Epithelial cell of esophagus (primary cell): ENCODE measurements at places on chromosomes 6 and 20.
A peak's percentile ranks its signal among the peaks of the same experiment; 100 is the strongest.

GRCh38 chr6:21381331-21381963 is 212.1 kb upstream of the SOX4 start:
- DNase-seq, result peak; percentile 74

DNA sequence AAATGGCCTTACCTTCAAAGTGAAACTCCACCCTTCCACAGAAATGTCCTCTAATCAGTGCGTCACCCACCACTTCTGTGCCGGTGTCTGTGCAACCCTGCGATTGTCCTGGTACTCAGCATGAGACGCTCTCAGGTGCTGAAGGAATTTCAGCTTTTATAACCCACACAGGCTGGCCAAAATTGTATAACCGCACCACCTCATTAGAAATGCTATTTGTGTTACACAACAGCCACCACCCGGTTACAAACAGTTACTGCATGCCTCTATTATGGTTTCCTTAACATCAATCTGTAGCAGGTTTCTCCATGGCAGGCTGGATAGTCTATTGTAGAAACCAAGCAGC is 51.5 kb downstream of the SLC23A2 start:
- DNase-seq, result peak; percentile 48

- DNase-seq, result no peak
These were observed 215.6 kb upstream of the NRSN1 start for GRCh38 chr6:23910420-23910819.

- DNase-seq, result no peak
These were observed 106.3 kb downstream of the RFX6 start for GRCh38 chr6:116983375-116983774.

DNA sequence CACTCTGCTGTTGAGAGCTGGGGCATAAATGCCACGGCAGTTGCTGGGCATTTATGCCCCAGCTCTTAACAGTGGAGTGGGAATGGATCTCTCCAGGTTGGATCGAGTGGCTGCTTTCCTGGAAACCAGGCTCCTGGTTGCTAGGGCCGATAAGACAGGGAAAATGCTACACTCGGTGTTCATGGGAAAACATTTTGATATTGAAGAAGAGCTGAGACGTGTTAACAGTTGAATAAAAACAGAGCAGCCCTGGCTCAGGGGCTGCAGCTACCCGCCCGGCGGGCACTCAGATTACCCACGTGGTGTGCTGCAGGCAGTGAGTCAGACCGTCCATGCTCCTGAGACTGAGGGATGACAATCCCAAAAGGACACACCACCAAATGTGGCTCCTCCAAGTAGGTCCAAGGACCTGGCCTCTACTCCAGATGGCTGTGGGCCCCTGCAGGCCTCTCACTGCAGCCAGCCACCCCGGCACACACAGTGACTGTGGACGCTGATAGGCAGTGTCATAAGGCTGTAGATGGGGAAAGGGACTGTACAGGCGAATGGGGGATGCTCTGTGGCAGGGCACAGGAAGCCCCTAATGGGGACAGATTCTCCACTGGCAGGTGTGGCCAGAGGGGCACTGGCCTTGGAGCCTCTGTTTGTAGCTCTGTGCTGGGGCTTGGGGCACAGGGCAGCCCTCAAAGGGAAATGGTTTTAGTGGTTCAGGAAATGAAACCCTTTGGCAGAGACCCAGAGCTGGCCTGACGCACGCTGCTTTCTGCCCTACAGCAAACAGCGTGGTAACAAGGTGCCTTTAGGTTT is 237.8 kb downstream of the LY86 start:
- DNase-seq, result peak; percentile 72

GRCh38 chr6:75694406-75694805 is 54.6 kb upstream of the MYO6 start:
- no peak for DNase-seq

- DNase-seq, result peak; percentile 38
These were observed 674.6 kb upstream of the MARCKS start for GRCh38 chr6:113182370-113183141.

GRCh38 chr20:25243416-25243979 is 4.4 kb upstream of the PYGB start:
- DNase-seq, result no peak

DNA sequence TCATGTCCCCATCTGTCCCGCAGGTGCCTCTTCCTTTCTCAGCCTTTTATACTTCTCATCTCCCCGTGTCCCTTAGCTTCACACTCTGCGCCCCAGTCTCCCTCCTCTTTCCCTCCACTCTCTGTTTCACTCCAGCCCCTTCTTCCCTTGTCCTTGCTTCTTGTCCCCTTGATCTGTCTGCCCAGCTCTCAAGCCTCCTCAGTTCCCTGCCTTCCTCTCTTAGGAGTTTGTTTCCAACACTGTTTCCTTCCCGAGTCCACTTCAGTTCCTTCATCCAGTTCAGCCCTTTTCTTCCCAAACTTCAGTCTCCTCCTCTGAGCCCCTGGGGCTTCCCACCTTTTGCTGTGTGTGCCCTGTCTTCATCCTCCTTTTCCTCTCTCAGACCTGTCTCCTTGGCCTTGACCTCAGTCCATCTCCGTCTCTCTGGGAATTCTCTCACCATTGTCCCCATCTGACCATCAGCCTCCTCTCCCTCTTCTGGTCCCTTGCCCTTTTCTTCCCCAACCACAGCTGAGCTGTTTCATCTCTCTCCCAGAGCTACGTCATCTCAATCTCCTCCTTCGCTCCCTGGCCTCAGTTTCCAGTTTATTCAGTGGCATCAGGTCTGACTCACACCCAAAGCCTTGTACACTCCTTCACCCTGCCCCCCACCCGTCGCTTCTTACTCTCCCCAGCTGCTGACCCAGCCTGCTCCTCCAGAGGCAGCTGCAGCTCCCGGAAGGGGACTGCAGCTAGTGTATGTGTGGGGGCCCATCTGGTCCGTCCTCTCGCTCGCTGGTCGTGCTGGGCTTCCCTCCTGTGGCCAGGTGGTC is 2.7 kb upstream of the DDR1 start:
- DNase-seq, result peak; percentile 66
